Adrenal gland (tissue), 19 donors: ENCODE measurements at places on chromosomes 13 and 19. TPM values are rescaled to one million over a fixed set of nuclear protein-coding genes. Genes with fewer than 3 reads are reported as not detected.

Gene TNNI3
- 461 TPM for total RNA-seq

Gene ABHD13
- total RNA-seq: 8.9 TPM

Gene LGALS4
- total RNA-seq: 1.9 TPM

- no peak overlapping the region for H3K4me3 ChIP-seq
- no peak overlapping the region for H3K27ac ChIP-seq
- H3K4me1 ChIP-seq: no peaks in the 10 kb centered on the region
- H3K36me3 ChIP-seq: no peaks in the 10 kb centered on the region
Measured at GRCh38 chr13:63307228-63307627, 1891.6 kb upstream of the PCDH20 start.

DNA sequence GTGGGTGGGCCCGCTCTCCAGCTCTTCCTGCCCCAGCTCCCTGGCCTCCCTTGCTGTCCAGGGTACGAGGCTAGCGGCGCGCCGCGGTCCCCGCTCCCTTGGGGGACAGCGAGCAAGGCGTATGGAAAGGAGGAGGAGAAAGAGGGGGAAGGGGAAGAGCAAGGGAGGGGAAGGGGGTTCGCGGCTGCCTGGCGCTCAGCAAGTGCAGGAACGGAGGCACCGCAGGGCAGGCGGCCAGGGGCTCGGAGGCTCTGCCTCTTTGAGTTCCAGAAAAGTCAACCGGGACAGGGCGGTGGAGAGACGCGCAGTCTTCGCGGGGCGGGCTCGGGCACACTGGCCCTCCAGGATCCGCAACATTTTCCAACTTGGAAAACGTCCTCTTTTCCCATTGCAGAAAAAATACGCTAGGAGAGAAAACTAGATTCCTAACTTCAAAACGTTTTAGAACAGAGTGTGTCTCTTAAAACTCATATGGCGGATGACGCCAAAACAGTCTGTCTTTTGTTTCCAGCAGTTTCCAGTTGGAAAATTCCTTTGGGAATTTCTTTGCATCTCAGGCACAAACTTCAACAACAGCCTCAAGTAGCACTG is 23.1 kb upstream of the TNFRSF19 start:
- H3K27me3 ChIP-seq: peaks cover 4% of the 10 kb centered on the region
- no peaks in the 10 kb centered on the region for H3K36me3 ChIP-seq
- no peaks in the 10 kb centered on the region for H3K4me1 ChIP-seq
- peak overlapping the region; percentile 51 for H3K4me3 ChIP-seq
- no peak overlapping the region for H3K27ac ChIP-seq

GRCh38 chr13:19182536-19182935 is 912 bp upstream of the TUBA3C start:
- H3K36me3 ChIP-seq: no peaks in the 10 kb centered on the region
- H3K4me3 ChIP-seq: no peak overlapping the region
- H3K27me3 ChIP-seq: no peaks in the 10 kb centered on the region
- no peaks in the 10 kb centered on the region for H3K4me1 ChIP-seq
- no peak overlapping the region for H3K27ac ChIP-seq

DNA sequence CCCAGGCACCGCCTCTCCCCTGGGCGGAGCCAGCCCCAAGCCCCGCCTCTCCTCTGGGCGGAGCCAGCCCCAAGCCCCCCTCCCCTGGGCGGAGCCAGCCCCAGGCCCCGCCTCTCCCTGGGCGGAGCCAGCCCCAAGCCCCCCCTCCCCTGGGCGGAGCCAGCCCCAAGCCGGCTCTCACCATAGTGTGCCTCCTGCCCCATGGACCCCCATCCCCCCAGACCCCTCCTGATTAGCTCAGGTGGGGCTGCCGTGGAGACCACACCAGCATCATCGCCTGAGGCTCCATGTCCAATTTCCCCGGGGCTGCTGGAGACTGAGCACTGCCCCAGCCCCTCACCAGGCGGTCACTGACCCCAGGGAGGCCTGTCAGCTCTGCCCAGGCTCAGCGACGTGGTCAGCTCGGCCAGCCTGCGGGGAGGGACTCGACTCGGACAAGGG is 4.2 kb upstream of the MADCAM1 start:
- peaks cover 5% of the 10 kb centered on the region for H3K27me3 ChIP-seq
- H3K4me3 ChIP-seq: no peak overlapping the region
- H3K36me3 ChIP-seq: no peaks in the 10 kb centered on the region
- DNase-seq: no peak
- peaks cover 2% of the 10 kb centered on the region for H3K4me1 ChIP-seq
- H3K27ac ChIP-seq: no peak overlapping the region

DNA sequence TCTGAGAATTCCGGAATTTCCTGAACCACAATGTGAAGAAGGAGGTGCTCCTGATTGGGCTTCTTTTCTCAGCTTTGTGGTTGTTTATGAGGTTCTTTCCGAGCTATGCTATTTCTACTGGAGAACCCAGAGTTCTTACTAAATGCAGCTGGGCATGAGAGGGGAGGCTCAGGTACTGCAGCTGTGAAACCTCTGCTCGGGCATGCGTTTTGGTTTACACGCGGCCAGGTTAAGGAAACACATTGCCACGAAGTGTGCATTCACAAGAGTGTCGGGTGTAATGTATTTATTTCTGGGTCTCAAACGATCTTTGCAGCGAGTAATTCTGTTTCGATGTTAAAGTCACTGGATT is 661 bp upstream of the MIR17HG start:
- H3K27ac ChIP-seq: no peak overlapping the region
- peak overlapping the region; percentile 97 for H3K4me3 ChIP-seq
- peaks cover 22% of the 10 kb centered on the region for H3K4me1 ChIP-seq
- H3K36me3 ChIP-seq: no peaks in the 10 kb centered on the region
- DNase-seq: no peak

- no peak overlapping the region for H3K27ac ChIP-seq
- H3K4me1 ChIP-seq: no peaks in the 10 kb centered on the region
- H3K36me3 ChIP-seq: no peaks in the 10 kb centered on the region
- DNase-seq: no peak
Measured at GRCh38 chr13:111620166-111620565, 299.7 kb downstream of the TEX29 start.

- H3K27me3 ChIP-seq: no peaks in the 10 kb centered on the region
- H3K4me3 ChIP-seq: no peak overlapping the region
- no peak for DNase-seq
- peaks cover 4% of the 10 kb centered on the region for H3K4me1 ChIP-seq
Measured at GRCh38 chr19:4922530-4923275, 13.4 kb downstream of the UHRF1 start.
